ENCODE measurements at places on chromosomes 1 and 21.

GRCh38 chr1:221692643-221693042, 49.2 kb downstream of the DUSP10 start:
- DNase-seq: no peak

DNA sequence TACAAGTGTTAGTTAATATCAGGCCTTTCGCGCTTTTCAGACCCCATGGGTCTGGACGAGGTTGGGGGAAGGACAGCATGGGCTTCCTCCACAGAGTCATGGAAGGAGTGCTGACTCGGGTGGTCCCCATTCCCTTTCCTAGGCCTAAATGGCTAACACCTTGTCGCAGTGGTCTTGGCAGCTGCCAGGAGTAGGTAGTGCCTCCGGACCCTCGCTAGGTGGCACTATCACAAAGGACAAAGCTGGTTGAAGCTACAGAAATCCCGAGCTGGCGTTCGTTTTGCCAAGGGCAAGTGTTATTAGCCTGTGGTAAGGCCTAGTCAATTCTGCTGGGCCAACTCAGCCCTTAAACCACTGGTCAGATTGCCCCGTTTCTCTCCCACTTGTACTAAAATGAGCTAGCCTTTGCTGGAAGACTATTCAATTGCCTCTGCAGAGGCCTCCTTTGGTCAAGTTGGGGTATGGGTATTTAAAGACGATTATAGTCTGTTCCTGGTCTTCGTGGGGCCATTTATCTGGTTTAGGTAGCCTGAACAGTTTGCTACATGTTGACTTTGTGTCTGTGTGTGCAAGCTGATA, 1.1 kb upstream of the UBE2Q1 start:
- DNase-seq: peak; percentile 74

DNA sequence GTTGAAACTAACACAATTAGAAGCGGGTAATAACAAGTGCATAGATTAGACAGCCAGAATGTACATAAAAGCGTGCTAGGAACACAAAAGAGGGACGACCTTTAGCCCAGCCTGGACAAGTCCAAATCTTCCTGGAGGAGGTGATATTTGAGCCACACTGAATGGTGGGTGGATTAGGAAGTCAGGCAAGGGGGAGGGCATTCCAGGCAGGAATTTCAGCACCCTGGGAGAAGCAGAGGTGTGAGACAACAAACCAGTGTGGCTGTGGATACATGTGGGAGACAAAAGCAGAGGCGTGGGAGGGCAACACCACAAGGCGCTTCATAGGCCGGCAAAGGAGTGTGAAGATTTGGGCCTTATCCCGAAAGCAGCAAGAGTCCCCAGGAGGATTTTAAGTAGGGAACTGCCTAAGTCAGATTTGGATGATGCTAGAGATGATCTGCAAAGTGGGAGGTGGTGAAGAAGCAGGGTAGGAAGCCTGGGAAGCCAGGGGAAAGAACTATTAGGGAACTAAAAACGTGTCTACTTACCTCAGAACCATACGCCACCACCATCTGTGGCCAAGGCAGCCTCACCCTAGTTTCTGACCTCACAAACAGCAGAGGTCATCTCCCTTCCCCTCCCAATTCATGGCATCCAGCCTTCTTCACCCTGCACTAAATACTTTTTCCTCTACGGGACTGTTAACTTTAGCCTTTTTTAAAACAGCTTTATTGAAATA, 81.8 kb downstream of the GLUL start:
- DNase-seq: no peak

- DNase-seq: no peak
These were observed 32.6 kb downstream of the ZBED6 start for GRCh38 chr1:203828002-203828401.

DNA sequence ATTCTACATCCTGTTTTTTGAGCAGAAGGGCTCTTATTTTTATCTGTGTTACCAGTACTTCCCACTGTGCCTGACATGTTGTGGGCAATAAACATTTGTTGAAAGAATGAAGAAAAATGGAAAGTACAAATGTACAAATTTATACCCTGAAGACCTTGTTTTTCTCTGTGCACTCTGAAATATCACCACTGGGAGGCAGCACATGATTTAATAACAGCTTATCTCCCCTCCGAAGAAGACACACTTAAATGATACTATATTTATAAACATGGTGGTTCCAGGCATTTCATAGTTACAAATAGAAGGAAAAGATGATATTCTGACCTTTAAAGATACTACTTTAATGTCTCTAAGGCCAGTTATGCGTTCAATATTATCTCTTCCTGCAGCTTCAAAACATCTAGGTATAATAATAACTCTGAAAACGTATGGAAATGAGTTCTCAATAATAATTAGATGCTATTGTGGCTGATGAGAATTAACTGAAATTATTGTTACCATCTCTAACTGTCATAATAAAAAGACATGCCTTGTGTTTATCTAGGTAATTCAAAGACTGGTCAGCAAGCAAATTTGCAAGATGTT, 12.8 kb downstream of the DYNLT5 start:
- DNase-seq: no peak
